ENCODE measurements at places on chromosomes 3 and 15.

DNA sequence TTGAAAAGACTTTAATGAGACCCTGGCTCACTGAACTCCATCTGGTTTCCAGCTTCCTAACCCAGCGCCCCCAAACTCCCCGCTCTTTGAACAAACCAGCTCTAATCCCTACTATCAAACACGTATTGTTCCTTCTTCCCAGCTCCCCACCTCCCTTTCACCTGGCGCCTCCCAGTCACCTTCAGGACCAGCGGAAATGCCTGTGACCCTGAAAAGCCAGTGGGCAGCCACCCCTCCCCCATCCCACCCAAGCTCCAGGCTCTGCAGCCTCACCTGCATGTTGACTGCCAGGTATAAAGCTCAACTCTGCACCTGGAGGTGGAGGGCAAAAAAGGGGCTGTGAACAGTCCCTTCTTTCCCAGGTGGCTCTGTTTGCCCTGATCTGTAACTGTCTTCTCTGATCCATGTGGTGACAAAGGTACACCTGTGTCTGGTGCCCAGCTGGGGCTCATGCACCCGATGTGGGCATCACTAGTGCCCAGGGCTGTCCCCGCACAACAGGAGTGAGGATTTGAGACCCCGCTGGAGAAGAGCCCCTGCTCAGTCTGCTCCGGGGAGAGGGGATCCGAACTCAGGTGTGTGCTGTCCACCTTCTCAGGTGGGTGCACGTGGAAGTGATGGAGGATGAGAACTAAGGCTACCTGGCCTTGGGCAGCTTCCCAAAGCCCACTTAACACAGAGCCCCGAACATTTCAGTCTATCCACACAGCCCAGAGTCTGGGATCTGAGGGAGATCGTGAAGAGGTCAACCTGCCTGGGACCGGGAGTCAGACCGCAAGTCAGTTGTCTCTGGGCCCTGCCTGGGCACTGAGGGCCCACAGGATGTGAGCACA is 128.9 kb downstream of the NSMCE3 start:
- DNase-seq, result no peak

DNA sequence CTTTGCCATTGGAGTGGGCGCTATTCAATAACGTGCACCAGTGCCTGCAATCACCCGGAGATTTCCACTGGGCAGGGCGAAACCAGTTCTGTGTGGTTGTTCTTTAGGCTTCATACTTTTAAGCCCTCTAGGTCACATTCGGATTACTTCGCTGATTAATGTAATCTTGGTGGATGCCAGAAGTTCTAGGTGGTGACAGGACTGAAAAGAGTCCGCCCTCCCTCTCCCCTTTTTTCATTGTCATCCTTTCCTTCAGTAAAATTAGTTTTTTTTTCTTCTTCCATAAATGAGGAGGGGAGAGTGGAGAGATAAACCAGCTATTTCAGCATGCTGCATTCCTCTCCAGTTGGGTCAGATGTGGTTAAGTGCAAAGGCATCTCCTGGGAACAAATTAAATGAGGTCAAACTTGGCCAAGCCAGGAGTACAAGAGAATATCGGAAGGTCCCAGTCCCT is 2.3 kb upstream of the SLC2A2 start:
- no peak for DNase-seq

DNA sequence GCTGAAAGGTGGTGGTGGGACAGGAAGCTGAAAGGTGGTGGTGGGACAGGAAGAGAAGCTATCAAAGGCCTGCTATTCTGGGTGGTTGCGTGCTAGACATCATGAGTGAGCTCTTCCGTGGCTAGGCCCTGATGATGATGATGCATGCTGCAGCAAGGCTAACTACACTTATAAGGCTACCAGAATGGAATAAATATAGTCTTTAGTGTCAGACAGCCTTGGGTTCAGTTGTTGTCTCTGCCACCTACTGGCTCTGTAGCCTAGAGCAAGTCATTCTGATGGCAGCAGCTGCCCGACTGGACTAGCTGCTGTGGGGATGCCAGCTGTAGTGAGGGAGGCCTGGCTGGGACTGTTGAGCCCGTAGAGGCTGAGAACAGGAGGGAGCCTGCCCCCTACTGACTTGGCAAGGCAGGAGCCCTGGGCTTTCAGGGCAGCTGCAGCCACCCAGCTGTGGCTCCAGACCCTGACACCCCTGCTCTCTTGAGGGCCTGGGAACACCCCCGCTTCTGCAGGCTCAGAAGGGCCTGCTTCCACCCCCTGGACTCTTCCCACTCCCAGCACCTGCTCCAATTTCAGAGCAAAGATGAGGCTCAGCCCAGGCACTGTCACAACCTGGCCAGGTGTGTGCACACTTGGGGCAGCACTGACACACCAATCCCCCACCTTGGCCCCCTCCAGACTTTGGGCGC is 21.4 kb upstream of the ZBED2 start:
- no peak for DNase-seq

DNA sequence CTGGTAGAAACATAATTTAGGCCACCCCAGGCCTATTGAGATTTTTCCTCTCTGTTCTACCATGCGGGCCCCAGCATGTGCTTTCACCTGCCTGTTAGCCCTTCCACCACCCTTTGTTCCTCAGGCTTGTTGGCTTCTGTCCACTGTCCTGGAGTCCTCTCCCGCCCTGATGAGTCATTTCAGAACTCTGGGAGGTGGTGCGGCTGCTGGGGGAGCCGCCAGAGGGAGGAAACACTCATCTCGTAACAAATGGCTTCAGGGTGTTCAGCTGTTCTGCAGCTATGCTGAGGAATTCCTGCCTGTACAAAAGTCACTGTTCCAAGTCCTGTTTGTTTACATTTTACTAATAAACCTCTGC is 36.3 kb downstream of the LRTM1 start:
- DNase-seq, result no peak

DNA sequence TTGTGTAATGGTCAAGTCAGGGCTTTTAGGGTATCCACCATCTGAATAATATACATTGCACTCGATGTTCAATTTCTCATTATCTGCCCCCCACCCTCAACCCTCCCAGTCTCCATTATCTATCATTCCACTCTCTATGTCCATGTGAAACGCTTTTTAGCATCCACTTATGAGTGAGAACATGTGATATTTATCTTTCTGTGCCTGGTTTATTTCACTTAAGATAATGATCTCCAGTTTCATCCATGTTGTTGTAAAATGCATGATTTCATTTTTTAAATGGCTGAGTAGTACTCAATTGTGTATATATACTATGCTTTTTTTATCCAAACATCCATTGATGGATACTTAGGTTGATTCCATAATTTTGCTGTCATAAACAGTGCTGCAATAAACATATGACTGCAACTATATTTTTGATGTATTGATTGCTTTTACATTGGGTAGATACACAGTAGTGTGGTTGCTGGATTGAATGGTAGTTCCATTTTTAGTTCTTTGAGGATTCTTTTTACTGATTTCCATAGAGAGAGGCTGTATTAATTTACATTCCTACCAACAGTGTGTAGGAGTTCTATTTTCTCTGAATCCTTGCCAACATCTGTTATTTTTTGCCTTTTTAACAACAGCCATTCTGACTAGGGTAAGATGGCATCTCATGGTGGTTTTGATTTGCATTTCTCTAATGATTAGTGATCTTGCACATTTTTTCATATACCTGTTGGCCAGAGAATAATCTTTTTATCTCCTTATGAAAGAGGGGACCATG is 332.9 kb upstream of the TGFBR2 start:
- no peak for DNase-seq

DNA sequence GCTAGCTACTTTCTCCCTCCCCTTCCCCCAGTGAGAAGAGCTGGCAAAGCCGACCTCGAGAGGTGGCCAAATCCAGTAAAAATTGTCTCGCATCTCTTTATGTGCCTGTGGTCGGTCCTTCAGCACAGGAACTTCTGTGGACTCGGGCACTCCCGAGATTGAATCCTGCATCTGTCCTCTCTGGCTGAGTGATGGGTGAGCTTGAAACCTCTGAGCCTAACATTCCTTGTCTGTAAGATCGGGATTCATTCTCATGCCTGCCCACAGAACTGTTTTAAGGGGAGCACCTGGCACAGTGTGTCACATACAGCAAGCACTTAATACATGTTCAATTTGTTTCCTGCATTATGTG is 11.3 kb downstream of the CX3CR1 start:
- DNase-seq, result no peak

GRCh38 chr3:178439504-178439903 is 96.7 kb upstream of the KCNMB2 start:
- no peak for DNase-seq
